ENCODE measurements at places on chromosomes 3 and 15. TPM values are rescaled to one million over a fixed set of nuclear protein-coding genes. Genes with fewer than 3 reads are reported as not detected.

Gene CP
- 105 TPM for total RNA-seq

Gene LAMB2
- 322 TPM for total RNA-seq

Gene LRRFIP2
- total RNA-seq, result 88.5 TPM

Gene WDR93
- total RNA-seq, result 0.32 TPM

Gene MKRN2OS
- total RNA-seq, result not detected

Gene RAB6B
- total RNA-seq, result 0.78 TPM

Gene TRAT1
- not detected for total RNA-seq

Gene ITIH3
- 0.11 TPM for total RNA-seq

Gene RNF111
- 27.4 TPM for total RNA-seq

Gene KNG1
- not detected for total RNA-seq

Gene NDUFB4
- 54.0 TPM for total RNA-seq

Gene ATP10A
- 28.4 TPM for total RNA-seq

Gene ADAMTSL3
- total RNA-seq, result 6.0 TPM

Gene SLCO3A1
- 10.7 TPM for total RNA-seq

Gene LHFPL4
- under 0.01 TPM for total RNA-seq

Gene SNTN
- not detected for total RNA-seq

Gene PLSCR5
- total RNA-seq, result not detected

Gene LEKR1
- 3.1 TPM for total RNA-seq

Gene MINAR1
- total RNA-seq, result 1.2 TPM

Gene CTXN2
- total RNA-seq, result not detected

Gene LRRC31
- not detected for total RNA-seq

Gene HRH1
- 34.6 TPM for total RNA-seq

Gene HGD
- 0.13 TPM for total RNA-seq

Gene SCG5
- total RNA-seq, result 2.1 TPM

Gene CPN2
- not detected for total RNA-seq

Gene PODXL2
- total RNA-seq, result 1.1 TPM

Gene TGM5
- 0.22 TPM for total RNA-seq

Gene GABRR3
- not detected for total RNA-seq

Gene MOBP
- total RNA-seq, result not detected

Gene MAP1A
- 124 TPM for total RNA-seq

Gene GOLGA8J
- 0.52 TPM for total RNA-seq

Gene ACP3
- total RNA-seq, result not detected

Gene MUC13
- not detected for total RNA-seq

Gene LSAMP
- total RNA-seq, result 3.2 TPM

Gene TNK2
- total RNA-seq, result 5.5 TPM

Gene FGD5
- total RNA-seq, result 11.7 TPM

Gene HRG
- not detected for total RNA-seq

Gene FNDC3B
- total RNA-seq, result 212 TPM

Gene ZFYVE19
- 14.6 TPM for total RNA-seq

Gene MUC20
- 1.6 TPM for total RNA-seq

Gene CNTN4
- total RNA-seq, result not detected

Gene NDN
- 71.0 TPM for total RNA-seq

Gene PAK6
- not detected for total RNA-seq

Gene PLXNB1
- total RNA-seq, result 23.6 TPM
